Endodermal cell (in vitro differentiated cells): ENCODE measurements at places on chromosomes 12 and 14. TPM values are rescaled to one million over a fixed set of nuclear protein-coding genes. Genes with fewer than 3 reads are reported as not detected.

Gene GMFB
- total RNA-seq = 86.2 and 89.4 TPM in 2 replicates

Gene CCNT1
- 38.8 and 43.0 TPM in 2 replicates for total RNA-seq

GRCh38 chr12:127083008-127083949 is 1183.7 kb upstream of the TMEM132C start:
- H3K4me1 ChIP-seq = no peaks in the 10 kb centered on the region
- no peak for DNase-seq
- no peak overlapping the region for H3K27ac ChIP-seq
- no peaks in the 10 kb centered on the region for H3K36me3 ChIP-seq

- H3K36me3 ChIP-seq = peaks cover 49% of the 10 kb centered on the region
- no peak for DNase-seq
- no peaks in the 10 kb centered on the region for H3K4me1 ChIP-seq
Measured at GRCh38 chr12:69392179-69392928, 32.8 kb downstream of the YEATS4 start.

- no peak overlapping the region for H3K27ac ChIP-seq
- H3K4me3 ChIP-seq = no peak overlapping the region
- no peaks in the 10 kb centered on the region for H3K27me3 ChIP-seq
- no peaks in the 10 kb centered on the region for H3K4me1 ChIP-seq
Measured at GRCh38 chr12:91777268-91777992, 368.2 kb downstream of the BTG1 start.
